ENCODE measurements at places on chromosomes 7 and 10. TPM values are rescaled to one million over a fixed set of nuclear protein-coding genes. Genes with fewer than 3 reads are reported as not detected.
A peak's percentile ranks its signal among the peaks of the same experiment; 100 is the strongest.

DNA sequence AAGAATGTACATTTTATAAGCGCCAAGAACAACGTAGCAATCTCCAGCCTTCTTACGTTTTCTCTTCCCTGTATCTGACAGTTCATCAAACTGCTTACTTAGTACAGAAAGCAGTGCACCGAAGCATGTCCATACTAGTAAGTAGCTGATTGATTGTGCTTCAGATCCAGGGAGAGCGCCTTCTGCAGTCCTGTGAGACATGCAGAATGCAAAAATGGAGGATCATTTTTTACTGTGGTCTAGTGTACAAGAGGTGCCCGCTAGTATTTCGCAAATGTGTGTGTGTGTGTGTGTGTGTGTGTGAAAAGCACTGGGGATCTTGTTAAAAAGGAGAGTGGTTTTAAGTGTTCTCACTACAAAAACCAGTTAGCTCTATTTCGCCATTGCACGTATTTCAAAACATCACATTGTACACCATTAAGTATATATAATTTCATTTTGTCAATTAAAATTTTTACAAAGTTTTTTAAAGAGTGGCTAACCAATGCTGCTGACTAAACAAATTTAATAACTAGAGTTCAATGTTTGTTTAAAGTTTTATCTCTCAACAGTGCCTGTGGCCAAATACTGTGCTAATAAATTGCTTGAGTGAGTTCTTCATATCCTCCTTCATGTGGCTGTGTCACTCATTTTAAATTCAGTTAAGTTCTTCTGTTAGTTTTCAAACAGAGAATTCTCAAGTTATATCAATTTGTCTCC, 99.6 kb downstream of the ZMYND11 start:
- no peaks in the 10 kb centered on the region for H3K4me1 ChIP-seq
- H3K27ac ChIP-seq: no peak overlapping the region
- no peak for DNase-seq

DNA sequence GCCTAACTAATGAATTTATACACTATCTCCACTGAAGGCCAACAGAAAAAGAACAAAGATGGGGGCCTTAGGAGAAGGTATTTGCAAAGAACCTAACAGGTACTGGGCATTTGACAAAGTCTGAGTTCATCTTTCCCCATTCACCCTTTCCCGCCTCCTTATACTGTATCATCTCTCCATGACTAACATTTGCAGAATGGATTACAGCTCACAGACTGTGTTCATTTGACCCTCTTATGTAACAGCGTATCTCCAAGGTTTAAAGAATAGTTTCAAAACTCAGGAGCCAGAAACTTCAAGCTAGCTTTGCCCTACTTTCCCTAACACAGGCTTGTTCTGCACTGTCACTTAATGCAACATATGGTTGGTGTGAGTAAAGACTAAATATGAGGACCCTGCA, 238.7 kb upstream of the CELF2 start:
- H3K4me1 ChIP-seq: no peaks in the 10 kb centered on the region
- H3K36me3 ChIP-seq: no peaks in the 10 kb centered on the region
- no peak overlapping the region for H3K27ac ChIP-seq
- DNase-seq: no peak
- no peak overlapping the region for H3K4me3 ChIP-seq
- peaks cover 4% of the 10 kb centered on the region for H3K27me3 ChIP-seq

GRCh38 chr10:21519941-21520436, 5.5 kb downstream of the SKIDA1 start:
- DNase-seq: no peak
- no peak overlapping the region for H3K27ac ChIP-seq
- H3K4me3 ChIP-seq: peak overlapping the region; percentile 72
- peaks cover 79% of the 10 kb centered on the region for H3K27me3 ChIP-seq
- H3K4me1 ChIP-seq: peaks cover 44% of the 10 kb centered on the region

GRCh38 chr10:1627945-1628344, 109.4 kb downstream of the ADARB2 start:
- no peak overlapping the region for H3K27ac ChIP-seq
- H3K4me3 ChIP-seq: no peak overlapping the region
- H3K36me3 ChIP-seq: no peaks in the 10 kb centered on the region
- no peak for DNase-seq
- no peaks in the 10 kb centered on the region for H3K4me1 ChIP-seq
- H3K27me3 ChIP-seq: no peaks in the 10 kb centered on the region

DNA sequence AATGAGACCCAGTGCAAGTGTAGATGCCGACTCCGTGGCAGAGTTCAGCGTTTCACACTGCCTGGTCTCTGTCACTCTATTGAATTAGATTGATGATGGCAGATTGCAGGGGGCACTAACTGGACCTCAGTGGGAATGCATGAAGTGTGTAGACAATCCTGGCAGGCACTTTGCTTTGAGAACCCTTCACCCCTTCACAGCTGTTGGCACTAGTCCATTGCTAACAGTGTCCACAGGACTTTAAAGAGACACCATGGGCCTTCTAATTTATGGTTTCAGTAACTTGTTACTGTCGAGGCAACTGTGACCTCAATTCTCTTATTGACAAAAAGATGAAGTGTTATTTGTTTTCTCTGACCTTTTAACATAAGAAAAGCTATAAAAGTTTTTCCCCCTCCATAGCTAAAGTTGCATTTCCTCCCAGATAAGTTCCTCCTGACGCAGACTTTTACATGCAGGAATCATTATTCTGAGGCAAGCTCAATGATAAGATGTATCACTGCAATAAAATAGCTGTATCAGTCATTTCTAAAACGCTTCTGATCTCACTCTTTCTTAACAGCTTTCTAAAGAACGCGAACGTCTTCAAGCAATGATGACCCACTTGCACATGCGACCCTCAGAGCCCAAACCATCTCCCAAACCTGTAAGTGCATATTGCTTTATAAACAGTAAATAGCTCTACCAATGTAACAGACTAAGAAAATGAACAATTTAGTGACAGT, 238.9 kb downstream of the FOXP2 start:
- no peak for DNase-seq
- no peaks in the 10 kb centered on the region for H3K4me1 ChIP-seq
- H3K36me3 ChIP-seq: no peaks in the 10 kb centered on the region
- H3K4me3 ChIP-seq: no peak overlapping the region
- no peak overlapping the region for H3K27ac ChIP-seq

DNA sequence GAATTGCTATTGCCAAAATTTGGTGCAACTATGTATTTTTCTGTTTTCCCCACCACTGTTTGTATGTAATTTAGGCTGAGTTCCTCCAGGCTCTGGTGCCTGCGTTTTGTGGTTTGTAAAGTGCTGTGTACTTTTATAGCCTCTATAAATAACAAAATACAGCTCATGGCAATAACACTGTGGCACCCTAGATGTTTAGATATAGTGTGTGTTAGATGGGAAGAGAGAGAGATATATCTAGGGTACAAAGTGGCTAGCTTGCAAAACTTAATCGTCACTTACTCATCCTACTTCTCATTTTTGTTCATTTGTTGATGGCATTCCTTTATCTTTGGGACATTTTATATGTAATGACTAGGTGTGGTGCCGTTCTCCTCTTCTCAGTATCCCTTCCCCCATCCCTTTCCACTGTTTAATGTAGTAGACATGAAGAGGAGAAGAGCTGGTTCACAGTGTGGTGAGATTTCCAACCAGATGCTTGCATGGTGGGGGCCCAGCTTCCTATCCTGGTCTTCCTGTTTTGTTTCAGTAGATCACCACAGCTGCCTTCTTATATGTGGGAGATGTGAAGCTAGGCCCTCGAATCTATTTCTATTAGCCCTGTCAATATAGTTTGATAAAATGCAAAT, 115.0 kb downstream of the SND1 start:
- H3K27me3 ChIP-seq: no peaks in the 10 kb centered on the region
- peaks cover 30% of the 10 kb centered on the region for H3K4me1 ChIP-seq
- peak overlapping the region; percentile 22 for H3K4me3 ChIP-seq
- H3K36me3 ChIP-seq: peaks cover 35% of the 10 kb centered on the region

Gene CLRN3
- not detected for total RNA-seq

Gene LRIT1
- total RNA-seq: not detected

Data from activated CD8-positive, alpha-beta T cell treated with anti-CD3 and anti-CD28 coated beads, Interleukin-2, amount 10 ng/mL, durations not matched to agents 7 days and 5 days (primary cell).